ENCODE measurements at places on chromosomes 11 and 22.
A peak's percentile ranks its signal among the peaks of the same experiment; 100 is the strongest.

- DNase-seq, result no peak
These were observed 9.2 kb downstream of the ZNF74 start for GRCh38 chr22:20402960-20403778.

DNA sequence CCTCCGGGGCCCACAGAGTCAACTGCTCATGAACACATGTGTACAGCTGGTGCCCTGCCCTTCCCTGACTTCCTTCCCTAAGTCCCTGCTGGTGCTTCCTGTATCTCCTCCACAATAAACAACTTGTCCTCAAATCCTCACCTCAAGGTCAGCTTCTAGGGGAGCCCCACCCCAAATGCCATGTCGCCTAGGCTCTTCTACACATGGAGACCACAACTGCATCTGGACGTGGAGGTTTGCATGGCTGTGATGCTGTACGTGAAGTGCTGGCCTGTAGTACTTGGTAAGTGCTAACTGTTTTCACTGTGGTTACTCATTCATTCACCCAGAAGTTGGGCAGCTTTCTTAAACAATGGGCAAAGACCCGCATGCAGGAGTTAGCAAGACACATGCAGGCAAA, 359.5 kb downstream of the SHANK2 start:
- DNase-seq, result no peak

DNA sequence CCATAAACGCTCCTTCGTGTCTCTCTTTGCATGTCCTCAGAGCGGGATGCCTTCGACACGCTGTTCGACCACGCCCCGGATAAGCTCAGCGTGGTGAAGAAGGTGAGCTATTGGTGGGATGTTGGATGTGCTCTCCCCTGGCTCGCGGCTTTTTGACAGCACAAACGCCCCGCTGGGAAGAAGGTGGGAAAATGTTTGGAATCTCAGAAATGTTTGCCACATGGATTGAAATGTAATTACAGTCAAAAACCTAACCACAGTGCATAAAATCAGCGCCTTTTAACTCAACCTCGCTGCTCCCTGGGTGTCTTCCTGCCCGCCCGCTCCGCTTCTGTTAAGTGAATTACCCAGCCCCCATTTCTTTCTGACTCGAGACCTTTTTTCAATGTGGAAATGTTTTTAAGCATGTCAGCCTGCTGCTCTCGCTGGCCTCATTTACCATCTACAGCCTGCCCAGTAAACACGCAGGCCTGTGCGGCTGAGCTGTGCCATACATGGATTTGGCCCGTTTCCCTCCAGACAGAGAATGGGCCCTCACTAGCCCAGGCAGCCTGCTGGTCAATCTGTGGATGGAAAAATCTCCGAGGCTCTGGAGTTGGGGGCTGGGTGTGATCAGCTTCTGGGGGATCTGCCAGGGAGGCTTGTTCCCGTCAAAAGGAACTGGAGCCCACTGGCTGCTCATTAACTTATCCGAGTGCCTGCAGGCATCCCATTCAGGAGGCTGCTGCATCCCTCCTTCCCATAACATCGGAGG, 32.7 kb upstream of the PARVG start:
- DNase-seq, result no peak

- no peak for DNase-seq
These were observed 11.3 kb downstream of the KCTD17 start for GRCh38 chr22:37062702-37063381.

- no peak for DNase-seq
These were observed 27.4 kb downstream of the ZNF214 start for GRCh38 chr11:6992457-6993417.

DNA sequence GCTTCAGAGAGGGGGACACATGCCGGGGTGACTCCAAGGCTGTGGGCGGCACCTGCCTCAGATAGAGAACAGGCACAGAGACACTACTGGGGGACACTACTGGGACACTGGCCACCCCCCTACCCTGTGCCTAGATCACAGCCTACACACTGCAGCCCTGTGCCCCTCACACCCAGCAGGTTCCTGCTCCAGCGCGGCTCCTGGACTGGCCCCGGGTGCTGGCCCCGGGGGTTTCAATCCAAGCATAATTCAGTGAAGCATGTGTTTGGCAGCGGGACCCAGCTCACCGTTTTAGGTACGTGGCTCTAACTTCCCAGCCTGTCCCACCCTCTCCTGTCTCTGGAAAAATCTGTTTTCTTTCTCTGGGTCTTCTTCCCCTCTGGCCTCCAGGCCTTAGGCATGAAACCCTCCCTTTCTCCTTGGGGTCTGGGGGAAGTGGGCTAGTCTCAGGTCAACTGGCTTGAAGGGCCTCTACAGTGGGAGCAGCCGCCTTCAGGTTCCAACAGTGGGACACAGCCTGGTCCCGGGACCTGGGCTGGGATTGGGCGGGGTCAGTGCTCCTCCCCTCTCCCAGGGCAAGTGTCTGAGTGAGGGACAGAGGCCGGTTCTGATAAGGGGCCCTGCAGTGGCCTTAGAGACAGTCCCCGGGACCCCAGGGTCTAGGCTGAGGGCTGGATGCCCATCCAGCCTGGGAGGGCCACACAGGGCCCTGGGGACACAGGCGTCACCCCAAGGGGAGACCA, 98.8 kb downstream of the CRYBB2 start:
- no peak for DNase-seq

GRCh38 chr11:19625438-19625837, 87.2 kb upstream of the NAV2 start:
- no peak for DNase-seq

DNA sequence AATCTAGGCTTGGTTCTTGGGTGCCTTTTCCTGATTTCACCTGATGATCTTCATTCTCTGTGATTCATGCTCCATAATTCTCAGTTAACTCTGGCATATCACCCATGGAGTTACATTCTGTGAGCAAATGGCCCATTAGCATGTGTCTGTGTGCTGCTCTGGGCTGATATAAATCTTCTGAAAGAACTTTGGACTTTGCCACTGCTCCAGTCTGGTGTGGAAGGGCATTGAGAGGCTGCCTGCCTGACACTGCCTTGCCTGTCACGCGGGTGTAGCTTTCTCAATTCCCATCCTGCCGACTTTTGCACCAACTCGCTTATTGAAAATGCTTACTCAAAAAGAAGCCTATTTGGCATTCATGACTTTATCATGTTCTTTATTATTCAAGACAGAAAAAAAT, 42.2 kb downstream of the FAT3 start:
- DNase-seq, result no peak

DNA sequence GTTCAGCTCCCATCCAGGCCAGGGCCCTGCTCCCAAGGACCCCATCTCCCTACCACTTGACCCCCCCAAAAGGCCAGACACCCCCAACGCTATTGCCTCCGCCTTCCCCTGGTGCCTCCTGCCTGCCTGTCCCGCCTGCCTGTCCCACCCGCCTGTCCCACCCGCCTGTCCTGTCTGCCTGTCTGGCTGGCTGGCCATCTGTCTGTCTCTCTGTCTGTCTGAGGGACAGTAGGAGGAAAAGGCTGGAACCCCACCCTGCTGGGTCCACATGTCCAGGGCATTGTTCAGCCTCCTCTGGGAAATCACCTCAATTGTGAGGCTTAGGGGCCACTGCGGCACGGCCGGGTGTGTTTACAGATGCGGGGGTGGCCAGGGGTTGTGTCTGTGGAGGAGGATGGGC, 25.3 kb upstream of the CBX7 start:
- no peak for DNase-seq

DNA sequence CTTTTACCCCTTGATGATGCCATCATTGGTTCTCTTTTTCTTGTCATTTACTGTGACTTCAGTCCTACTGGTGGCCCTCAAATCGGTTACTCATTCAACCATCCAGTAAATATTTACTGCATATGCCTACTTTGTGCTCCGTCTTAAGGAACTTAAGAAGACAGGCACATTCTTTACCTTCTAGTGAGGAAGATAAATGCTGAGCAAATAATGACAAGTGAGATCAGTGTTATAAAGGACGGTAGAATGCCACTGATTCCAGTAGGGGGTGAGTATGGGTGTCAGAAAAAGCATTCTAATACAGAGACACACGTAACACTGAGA, 1.6 kb downstream of the ANKRD42 start:
- DNase-seq, result peak; percentile 46

DNA sequence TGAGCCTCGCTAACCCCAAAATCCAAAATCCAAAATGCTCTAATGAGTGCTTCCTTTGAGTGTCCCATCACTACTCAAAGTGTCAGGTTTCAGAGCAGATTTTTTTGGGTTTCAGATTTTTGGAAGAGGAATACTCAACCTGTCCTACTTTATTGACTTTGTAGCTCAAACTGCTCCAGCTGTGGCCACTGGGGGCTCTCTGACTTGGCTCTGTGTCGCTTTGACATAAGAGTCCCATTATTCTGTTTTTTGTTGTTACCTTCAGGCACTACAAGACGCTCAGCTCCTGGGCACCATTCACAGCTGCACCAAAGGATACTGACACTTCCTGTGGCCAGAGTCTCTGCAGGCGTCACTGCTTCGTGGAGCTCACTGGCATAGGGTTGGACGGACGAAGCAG, 41.1 kb downstream of the PHF21B start:
- DNase-seq, result no peak

DNA sequence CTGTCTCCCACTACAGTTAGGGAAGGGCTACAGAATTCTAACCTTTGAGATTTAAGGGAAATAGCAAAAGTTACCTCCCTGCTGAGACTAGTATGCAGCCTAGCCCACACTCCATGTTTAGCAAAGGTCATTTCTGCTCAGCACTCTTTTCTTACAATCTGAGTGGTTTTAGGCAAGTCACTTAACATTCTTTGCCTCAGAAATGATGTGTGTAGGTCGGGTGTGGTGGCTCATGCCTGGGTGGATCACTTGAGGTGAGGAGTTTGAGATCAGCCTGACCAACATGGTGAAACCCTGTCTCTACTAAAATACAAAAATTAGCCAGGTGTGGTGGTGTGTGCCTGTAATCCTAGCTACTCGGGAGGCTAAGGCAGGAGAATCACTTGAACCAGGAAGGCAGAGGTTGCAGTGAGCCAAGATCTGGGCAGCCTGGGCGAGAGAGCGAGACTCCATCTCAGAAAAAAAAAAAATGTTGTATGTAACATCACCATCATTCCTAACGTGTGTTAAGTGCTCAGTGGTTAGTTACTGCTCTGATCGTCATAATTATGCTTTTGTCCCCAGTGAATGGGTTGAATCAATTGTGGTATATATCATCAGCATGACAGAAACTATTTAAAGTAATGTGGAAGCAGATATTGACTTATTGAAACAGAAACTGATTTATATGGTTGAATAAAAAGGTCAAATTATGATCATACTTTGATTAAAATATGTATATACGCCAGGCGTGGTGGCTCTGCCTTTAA, 55.0 kb downstream of the COPB1 start:
- no peak for DNase-seq

GRCh38 chr22:37229805-37230672, 14.0 kb downstream of the RAC2 start:
- peak; percentile 79 for DNase-seq

- no peak for DNase-seq
These were observed 49.4 kb downstream of the MAML2 start for GRCh38 chr11:96293598-96294021.

GRCh38 chr22:43616645-43617044, 195.5 kb downstream of the EFCAB6 start:
- no peak for DNase-seq

- no peak for DNase-seq
These were observed 46.8 kb downstream of the TRIM44 start for GRCh38 chr11:35709376-35709775.

Data from erythroblast (primary cell).